ENCODE measurements at places on chromosomes 1 and 21.

- DNase-seq, result no peak
Observed at GRCh38 chr1:5622412-5622811, 369.8 kb downstream of the NPHP4 start.

DNA sequence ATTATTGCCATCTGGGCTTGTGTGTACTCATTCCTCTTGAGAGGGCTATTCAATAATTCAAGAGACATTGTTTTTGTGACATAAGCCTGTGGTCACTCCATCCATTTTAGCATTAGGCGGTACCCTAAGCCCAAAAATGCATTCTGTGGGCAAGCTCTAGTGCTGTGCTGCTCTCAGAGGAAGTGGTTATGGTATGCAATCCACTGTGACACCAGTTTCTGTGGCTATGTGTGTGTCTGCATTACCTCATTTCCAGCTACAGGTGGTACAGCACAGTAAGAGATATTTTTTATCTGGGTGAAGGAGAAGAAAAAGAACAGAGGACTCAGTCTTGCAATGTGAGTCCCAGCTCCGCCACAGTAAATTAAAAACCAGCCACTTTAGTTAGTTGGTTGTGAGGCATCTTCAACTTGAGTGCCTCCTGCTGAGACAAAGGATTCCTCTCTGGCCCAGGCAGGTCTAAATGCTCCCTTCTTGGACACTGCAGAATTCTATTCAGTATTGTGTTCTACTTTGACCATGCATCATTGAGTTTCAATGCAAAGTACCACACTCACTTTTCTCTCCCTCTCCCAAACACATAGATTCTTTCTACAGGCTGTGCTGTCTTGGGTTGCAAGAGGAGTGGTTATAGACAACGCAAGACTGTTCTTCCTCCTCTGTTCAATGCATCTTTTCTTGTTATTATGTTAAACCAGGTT lies 777.8 kb upstream of the BRINP3 start:
- DNase-seq, result no peak

GRCh38 chr1:62728963-62729362 lies 40.8 kb upstream of the DOCK7 start:
- no peak for DNase-seq

GRCh38 chr1:224434691-224435317 lies at the start of gene WDR26:
WDR26 (minus strand) TSS chr1:224434797.
- peak; percentile 85 for DNase-seq

GRCh38 chr1:80925130-80925805 lies 875.5 kb upstream of the ADGRL2 start:
- DNase-seq, result no peak

- DNase-seq, result no peak
Observed at GRCh38 chr1:168688644-168689326, 40.2 kb downstream of the DPT start.

DNA sequence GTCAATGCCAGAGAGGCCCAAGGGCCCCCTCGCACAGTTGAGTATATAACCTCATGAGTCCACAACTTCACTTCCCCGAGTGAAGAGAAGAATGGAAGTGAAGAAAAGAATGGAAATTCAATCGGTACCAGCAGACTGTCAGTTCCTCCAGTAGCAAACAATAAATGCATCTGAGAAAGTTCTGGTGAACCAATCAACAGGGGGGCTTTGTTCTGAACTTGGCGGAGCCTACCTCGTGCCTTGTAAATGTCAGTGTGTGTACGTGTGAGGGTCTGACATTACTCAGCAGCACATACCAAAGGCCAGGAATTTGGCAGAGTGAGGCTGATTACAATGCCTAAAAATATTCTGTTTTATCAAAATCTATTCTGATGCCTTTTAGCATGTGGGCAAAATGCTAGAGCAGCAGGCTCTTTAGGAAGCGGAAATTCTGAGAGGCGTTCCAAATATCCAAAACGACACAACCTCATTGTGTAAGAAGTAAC lies 238.5 kb downstream of the LTN1 start:
- DNase-seq, result no peak

DNA sequence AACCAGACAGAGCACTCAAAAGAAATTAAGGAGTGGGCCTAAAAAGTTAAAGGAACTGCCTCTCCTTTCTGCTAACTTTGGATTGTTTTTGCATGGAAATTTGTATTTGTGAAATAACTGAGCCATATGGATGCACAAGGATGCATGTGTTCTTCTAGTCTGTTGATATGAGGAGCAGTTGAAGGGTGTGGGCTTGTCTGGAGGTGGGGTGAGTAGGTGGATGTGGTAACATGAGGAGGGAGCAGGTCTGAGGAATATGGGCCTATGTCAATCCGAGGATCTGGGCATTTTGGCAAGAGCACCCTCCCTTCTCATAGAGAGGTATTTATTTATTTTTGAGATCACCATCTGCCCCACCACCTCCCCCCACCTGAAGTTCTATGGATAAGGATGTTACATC lies 13.4 kb downstream of the CACNA1E start:
- no peak for DNase-seq

- DNase-seq, result no peak
Observed at GRCh38 chr1:107184888-107185287, 44.0 kb downstream of the NTNG1 start.

GRCh38 chr1:44151808-44152207 lies 10.4 kb upstream of the KLF18 start:
- no peak for DNase-seq

DNA sequence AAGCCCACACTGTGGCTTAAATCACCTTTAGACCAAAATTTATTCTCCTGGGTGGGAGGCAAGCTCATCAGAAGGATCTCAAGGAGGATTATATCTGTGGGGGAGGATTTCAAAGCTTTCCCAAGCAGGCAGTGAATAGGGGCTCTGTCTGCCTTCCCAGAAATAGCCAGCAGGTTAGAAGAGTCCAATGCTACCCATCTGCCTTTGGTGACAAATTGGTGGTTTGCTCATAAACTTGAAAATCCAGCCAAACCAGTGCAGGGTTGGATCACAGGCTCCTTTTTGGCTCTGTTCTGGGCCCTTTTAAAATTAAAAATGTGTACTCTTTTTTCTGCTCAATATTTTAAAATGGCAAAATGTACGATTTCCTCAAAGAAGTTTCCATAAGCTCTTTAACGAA lies 118.9 kb upstream of the ZC3H11B start:
- no peak for DNase-seq

DNA sequence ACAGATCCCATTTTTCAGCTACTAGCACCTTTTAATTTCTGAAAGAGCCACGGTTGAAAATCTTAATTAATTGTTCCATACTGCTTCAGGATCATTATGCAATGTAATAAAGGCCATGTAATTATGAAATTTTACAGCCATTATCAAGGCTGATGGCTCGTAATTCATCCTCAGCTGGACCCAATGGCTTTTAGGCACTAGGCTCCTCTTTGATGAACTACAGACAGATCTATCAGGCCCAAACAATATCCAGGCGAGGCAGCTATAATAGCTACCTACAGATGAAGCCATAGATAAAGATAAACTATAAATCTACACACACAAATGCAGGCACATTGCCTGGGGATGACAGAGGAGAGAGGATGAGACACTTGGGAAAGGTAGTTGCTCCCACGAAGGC lies 110.5 kb upstream of the USH2A start:
- no peak for DNase-seq

- DNase-seq, result no peak
Observed at GRCh38 chr1:232372431-232372830, 257.5 kb downstream of the SIPA1L2 start.

DNA sequence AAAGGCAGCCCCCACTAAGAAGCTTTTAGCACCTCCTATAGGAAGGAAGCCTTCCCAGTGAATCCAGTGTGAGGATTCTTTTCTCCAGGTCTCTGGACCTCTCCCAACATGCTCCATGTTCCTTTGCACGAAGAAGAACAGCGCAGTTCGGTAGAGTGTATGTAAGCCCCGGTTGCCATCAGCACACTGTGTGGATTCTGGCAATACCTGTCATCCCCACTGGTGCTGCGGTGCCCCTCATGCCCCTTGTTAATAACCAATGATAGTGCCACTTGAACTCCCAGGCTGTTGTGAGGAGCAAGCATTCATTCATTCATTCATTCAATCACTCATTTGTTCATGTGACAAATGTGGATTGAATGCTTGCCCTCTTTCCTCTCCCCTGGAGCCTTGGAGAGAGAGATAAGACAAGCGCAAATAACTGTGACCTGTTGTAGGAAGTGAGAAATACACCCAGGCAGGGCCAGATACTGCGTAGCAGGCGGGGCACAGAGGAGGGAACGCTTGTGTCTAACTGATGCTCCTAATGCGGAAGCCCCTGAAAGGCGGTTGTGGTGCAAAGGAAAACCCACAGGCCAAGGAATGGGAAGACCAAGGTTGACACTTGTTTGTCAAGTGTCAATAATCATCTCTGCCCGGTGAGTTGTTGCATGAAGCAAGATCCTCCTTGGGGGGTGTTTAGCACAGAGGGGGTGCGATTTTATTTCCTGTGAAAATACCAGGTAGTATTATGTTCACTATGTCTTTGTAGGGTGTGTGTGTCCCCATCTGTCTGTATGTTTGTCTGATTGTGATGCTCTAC lies 9.8 kb downstream of the LGR6 start:
- peak; percentile 11 for DNase-seq

- DNase-seq, result peak; percentile 83
Observed at GRCh38 chr1:234758851-234759250, 148.9 kb upstream of the IRF2BP2 start.

- DNase-seq, result no peak
Observed at GRCh38 chr1:34500451-34500850, 254.4 kb upstream of the GJB5 start.

DNA sequence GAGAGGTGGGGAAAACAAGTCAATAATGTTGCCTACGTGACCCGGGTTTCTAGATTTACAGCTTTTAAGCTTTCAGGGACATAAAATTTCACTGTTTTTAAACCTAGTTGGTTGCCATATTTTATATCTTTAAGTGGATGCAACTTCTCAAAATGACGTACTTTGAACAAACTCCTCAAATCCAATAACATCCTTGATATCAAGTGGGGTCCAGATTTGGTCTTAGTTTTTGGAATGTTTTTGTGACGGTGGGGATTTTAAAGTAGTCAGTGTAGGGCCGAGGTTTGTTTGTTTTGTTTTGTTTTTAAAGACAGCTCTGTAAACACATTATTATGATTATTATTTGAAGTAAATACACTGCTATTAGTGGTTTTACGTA lies 453 bp downstream of the CDKN2C start:
- no peak for DNase-seq

- DNase-seq, result no peak
Observed at GRCh38 chr1:232893481-232894313, 56.7 kb upstream of the NTPCR start.

DNA sequence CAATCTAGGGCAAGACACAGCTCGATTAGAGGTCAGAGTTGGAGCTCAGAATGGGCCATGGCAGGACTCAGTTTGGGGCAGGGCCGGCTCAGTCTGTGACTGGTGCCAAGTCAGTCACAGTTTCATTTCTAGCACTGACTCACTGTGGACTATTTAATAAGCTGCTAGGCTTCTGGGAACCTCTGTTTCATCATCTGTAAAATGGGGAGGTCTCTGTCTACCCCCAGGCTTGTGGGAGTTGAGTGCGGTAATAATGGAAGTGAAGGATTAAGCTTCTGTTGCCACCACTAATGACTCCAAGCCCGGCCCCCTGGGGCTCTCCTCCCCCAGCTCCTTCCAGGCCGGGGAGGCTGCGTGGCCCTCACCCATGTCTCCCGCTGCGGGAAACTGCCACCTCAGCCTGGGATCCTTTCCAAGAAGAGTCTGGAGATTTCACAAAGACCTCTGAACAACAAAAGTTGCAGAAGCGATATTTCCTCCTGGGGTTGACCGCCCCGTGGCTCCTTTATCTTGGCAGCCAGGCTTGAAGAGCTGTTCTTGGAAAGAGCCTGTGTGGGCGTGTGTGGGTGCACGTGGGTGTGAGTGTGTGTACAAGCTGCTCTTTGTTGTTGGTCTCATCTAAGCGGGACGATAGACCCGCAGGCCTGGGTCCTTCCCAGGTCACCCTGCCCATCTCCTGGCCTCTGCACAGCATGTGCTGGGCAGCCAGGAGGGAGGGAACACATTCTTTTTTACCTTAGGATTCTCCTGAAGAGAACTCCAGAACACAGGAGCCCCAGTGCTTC lies 29.1 kb downstream of the KNCN start:
- DNase-seq, result no peak

DNA sequence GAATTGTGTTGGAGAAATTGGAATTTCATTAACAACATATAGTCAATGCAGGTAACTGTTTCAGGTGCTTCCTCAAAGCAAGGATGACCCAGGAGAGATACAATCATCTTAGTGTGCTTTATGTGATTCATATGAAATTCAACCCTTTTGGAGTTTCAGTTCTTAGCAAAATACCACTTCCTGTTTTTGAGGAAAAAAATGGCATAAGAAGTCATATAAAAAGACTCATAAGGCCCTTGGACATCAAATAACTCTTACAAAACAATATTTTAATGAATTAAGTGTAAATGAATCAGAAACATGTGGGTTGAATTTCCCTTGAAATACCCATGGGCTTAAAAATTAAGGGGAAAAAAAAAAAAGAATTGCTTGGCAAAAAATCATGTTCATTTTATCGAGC lies 926.6 kb downstream of the LTN1 start:
- DNase-seq, result no peak

GRCh38 chr1:58618303-58618702 lies 41.3 kb upstream of the TACSTD2 start:
- DNase-seq, result no peak

DNA sequence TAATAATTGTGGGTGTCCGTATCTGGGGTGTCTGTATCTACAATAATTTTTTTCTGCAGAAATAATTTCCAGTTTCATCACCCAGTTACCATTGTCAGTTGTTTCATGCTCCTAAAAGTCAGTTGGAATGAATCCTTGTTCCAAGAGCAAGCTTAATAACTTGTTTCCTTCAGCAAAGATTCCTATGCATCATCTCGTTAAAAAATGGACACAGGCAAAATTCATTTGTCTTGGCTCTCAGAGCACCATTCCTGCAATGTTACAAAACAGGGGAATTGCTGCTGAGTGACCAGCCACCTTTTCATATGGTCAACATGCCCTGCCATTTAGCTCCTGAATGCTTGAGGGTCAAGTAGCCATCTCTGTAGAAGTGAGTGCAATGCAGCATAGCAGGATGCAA lies 393.4 kb downstream of the KCNT2 start:
- DNase-seq, result no peak
